ENCODE measurements at places on chromosomes 7 and 10.

DNA sequence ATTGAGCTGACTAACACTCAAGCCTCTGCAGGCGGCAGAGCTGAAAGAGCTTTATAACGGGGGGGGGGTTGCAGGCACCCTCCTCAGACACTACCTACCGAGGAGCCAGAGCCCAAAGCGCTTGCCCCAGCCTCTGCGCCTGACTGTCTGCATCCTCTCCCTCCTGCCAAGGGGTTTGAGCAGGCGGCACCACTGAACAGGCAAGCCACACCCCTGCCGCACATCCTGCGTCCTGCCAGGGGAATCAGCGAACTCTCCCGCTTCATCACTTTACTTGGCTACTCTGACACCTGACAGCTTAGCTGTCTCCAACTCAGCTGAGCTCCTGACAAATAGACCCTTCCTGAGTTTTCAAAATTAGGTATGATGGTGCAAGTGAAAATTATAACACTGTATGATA, 432.6 kb upstream of the ANKRD30A start:
- DNase-seq, result no peak

DNA sequence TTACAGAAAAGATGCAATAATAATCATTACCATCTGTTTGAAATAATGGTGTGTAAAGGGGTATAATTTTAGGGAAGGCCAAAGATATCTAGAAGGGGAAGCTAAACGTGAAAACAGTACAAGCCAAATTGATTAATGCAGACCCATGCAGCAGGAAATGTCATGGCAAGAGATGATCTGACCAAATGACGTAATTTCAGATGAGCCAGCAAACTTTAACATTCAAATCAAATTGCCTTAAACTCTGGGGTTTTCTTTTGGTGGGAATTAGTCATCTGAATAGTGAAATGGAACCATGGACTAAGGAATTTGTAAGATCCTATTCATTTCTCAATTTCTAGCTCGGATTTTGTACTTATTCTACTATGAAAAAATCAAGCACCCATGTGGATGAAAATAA, 21.4 kb upstream of the SCIN start:
- peak; percentile 71 for DNase-seq

- no peak for DNase-seq
Observed at GRCh38 chr10:127702271-127702670, 34.7 kb upstream of the FOXI2 start.

- DNase-seq, result no peak
Observed at GRCh38 chr10:661597-662222, 27.8 kb downstream of the DIP2C start.

GRCh38 chr7:45020915-45021314, 20.9 kb downstream of the CCM2 start:
- no peak for DNase-seq

DNA sequence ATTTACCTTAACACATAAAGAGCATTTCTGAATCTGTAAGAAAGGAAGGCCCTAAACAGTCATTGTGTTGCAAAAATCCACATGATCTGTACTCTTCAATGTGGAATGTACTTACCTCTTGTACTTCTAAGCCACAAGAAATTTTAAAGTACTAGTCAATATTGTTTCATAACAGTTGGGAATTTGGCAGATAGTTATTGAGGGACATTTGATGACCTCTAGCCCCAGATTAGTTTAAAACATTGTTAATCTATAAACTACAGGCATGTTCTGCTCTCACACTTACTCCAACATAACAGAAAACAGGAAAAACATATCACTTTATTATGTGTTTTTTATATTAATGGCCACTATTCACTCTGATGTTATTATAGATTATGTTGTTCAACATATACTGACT, 985.7 kb upstream of the LRRTM3 start:
- DNase-seq, result no peak

DNA sequence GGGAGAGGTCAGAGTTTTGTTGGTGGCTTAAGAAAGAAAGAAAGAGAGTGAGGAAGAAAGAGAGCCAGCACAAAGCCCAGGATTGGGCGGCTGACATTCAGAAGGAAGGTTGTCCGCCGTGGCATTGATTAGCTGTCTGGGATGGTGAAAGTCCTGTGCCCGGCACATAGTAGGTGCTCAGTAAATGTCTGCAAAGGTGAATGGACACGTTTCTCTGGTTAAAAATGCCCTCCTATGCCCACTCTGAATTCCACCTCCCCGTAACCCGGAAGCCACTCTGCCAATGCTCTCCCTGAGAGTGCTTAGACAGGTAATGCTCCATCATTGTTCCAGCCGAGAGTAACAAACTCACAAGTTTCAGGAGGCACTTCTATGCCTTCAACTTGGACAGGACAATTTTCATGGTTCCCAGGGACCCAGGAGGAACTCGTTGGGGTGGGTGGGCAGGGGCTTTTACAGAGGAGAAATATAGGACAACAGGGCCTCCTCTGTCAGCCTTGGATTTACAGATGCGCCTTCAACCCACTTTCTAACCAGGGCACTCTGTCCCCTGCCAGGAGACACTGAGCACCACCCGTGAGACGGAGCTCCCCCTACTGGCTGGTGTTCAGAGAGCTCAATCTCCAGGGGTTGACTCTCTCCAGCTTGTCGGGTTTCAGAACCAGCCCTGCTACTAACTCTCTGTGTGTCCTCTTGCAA, 411.5 kb upstream of the ZMIZ1 start:
- DNase-seq, result peak; percentile 58

- no peak for DNase-seq
Observed at GRCh38 chr10:125757742-125758141, 17.9 kb downstream of the MMP21 start.

GRCh38 chr7:110875346-110875745, 215.6 kb upstream of the LRRN3 start:
- no peak for DNase-seq

DNA sequence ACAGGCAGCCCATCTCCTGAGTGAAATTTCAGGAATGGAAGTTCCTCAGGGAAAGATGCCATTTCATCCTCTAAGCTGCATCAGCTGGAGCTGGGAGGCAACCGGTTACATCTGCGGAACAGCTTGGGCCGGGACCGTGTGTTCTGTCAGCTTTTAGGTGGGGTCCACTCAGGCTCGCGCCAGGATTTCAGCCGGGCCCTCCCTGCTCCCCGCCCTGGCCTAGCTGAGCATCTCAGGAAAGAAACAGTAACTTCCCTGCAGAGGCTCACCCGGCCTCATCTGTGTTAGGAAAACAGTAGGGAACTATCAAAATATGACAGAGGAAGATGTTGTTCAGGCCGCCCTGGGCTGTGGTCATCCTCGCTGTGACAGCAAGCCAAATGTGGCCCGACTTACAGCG, 110.4 kb downstream of the TRIL start:
- no peak for DNase-seq

DNA sequence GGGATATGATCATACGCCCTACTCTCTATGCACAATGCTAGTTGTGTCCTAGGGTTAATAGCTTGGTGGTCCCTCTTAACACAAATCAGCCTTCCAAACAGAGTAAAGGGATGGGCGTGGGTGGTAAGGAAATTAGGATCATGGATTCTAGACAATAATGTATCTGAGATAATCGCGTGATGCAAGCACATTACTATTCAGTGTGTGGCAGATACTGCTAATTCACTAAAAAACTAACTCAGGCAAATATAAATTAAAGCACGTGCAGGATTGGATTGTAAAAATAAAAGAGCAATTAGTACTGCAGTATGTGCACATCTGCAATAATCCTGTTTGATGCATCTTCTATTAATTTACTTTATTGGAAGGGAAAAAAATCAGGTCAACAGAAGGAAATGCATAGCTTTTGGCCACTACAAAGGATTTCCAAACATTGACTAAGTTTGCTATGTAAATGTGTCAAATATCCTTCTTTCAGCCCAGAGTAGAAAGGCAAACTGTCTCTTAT, 22.0 kb downstream of the TWIST1 start:
- DNase-seq, result no peak

GRCh38 chr7:17142831-17143541, 155.5 kb upstream of the AHR start:
- peak; percentile 59 for DNase-seq

- DNase-seq, result no peak
Observed at GRCh38 chr10:103457176-103457712, 1.5 kb downstream of the CALHM1 start.

DNA sequence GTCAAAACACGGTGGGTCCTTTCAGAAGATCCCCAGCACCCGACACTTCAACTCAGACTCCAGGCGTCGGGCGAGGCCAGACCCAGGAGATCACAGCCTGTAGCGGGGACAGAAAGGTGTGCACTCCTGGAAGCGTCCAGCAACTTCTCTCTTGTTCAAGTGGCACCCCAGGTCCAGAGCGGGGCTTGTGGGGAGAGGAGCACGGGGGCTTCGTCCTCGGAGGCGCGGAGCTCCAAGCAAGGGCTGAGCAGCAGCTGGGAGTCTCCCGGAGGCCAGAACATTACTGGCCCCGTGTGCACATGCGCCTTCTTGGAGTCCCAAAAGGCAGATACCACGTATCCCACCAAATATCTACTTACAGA, 54.9 kb downstream of the ZRANB1 start:
- no peak for DNase-seq

DNA sequence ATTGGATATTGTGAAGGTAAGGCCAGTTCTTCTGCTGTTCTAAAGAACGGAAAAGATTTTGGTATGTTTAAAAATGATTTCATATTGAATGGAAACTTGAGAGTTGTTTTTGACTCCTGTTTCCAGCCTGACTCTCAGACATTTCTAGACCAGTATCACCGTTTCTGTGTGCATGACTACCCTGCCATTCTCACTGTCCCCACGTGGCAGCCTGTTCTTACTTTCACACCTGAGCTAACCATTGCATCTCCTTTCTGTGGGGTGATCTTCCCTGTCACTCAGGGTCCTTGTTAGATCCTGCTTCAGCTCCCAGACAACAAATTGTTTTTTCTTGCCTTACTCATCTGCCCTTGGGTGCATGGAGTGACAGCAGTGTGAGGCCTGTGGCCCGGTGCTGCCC, 38.9 kb downstream of the GLRX3 start:
- no peak for DNase-seq

DNA sequence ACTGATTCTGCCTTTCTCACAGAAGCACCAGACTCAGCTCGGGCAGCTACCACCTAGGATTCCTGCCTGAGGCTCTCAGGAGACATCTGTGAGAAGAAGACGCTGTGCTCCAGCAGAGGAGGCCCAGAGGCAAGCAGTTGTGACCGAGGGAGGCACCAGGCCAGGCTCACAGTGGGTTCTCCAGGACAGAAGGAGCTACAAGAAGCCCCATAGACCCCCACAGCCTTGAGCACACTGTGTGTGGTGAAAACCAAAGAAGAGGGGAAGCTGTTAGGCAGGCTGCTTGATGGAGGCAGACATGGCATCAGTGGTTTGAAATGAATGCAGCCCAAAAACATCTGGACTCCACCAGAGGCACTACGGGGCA, 198.8 kb downstream of the GRID1 start:
- DNase-seq, result no peak

Data from ELR (cell line).